NCI-H187 treated with DMSO at 0.1 percent for 48 hours (cell line): ENCODE measurements at places on chromosomes 1 and 21.

DNA sequence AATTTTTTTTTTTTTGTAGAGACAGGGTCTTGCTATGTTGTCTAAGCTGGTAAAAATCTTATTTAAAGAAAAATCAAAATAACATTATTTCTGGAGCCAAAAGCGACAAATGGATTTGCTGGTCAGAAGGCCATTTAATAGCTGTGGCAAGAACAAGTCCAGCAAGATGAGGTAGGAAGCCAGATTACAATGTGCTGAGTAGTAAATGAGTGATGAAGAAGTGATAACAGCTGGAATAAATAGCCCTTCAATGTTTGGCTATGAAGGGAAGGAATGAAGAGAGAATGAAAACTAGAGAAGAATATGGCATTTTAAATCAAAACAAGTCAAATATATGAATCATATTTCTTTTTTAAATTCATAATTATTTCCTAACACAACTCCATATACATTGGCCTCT is 34.5 kb downstream of the SYDE2 start:
- DNase-seq = no peak

- DNase-seq = no peak
Measured at GRCh38 chr1:118304722-118305359, 119.8 kb upstream of the SPAG17 start.

- DNase-seq = no peak
Measured at GRCh38 chr21:42324896-42325295, 9.7 kb upstream of the TFF3 start.

- DNase-seq = no peak
Measured at GRCh38 chr1:213444224-213444623, 393.2 kb downstream of the RPS6KC1 start.

DNA sequence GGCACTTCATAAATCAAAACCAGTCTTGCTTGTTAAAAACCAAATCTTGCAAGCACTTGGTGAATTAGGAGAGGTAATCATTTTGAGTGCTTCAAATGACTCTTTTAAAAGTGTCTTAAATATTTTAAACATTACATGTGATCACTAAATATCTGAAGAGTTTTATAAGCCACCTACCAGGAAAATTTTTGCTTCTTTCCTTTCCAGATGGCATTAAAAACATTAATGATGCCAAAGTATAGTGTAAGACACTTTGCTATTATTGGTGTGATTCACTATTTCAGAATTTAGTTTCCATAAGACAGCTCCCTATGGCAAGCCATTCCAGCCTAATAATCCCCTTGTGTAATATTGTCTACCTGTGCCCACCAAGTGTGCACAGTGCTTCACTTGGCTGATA is 548.8 kb upstream of the ADAMTS5 start:
- no peak for DNase-seq

GRCh38 chr1:103517380-103518047 is 8.0 kb upstream of the RNPC3 start:
- no peak for DNase-seq

DNA sequence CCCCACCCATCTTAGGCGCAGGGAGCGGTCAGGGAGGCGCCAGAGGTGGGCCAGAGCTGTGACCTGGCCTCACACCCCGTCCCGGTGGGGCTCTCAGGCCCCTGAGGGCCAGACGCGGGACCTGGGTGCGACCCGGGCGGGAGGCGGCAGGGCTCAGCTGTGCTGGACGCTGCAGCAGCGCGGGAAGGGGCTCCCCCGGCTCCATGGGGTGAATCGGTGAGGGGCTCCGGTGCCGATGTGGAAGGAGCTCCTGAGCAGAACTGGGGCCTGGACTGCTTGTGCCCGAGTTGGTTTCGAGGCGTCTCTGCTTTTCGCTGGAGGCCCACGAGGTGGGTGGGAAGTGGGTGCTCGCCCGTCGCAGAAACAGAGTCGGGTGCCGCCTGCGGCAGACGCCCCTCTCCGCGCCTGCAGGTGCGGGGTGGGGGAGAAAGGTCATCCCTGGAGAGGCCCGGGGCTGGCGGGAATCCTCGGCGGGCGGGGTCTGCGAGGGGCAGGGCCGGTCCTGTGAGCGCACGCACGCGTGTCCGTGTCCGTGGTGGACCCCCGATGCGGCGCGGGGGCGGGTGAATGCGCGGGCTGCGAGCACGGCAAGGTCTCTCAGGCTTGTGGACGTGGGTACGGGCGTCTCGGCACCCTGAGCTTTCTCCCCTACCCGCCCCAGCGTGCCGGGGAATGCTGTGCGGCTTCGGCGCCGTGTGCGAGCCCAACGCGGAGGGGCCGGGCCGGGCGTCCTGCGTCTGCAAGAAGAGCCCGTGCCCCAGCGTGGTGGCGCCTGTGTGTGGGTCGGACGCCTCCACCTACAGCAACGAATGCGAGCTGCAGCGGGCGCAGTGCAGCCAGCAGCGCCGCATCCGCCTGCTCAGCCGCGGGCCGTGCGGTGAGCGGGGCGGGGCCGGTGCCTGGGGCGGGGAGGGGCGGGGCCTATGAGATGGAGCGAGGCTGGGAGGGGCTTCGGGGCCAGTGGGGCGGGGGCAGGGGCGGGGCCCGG is 20.4 kb downstream of the AGRN start:
- no peak for DNase-seq

- no peak for DNase-seq
Measured at GRCh38 chr1:226981386-226981817, 41.3 kb downstream of the COQ8A start.

DNA sequence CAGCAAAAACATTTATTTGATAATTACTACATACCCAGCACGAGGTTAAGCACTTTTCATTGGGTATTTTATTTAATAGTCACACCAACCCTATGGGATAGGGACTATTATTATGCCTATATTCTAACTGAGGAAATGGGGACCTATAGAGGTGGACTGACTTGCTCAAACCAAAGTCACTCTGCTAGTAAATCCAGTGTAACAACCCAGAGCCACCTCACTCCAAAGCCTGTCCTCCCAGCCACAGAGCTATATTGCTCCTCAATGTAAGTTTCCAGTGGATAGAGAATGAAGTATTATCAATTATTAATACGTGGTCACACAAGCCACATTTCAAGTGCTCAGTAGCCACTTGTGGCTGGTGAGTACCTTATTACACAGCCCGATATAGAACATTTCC is 97.5 kb downstream of the RGS2 start:
- DNase-seq = no peak

DNA sequence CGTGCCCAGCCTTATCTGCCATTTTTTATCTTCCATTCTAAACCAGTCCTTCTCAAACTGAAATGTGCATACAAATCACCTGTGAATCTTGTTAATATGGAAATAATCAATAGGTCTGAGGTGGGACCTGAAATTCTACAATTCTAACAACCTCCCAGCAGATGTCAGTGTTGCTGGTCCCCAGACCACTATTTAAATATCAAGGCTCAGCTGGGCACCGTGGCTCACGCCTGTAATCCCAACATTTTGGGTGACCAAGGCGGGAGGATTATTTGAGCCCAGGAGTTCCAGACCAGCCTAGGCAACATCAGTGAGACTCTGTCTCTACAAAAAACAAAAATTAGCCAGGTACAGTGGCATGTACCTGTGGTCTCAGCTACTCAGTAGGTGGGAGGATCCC is 4.1 kb downstream of the UQCRHL start:
- no peak for DNase-seq

- DNase-seq = no peak
Measured at GRCh38 chr21:38818325-38818723, 12.6 kb downstream of the ETS2 start.

DNA sequence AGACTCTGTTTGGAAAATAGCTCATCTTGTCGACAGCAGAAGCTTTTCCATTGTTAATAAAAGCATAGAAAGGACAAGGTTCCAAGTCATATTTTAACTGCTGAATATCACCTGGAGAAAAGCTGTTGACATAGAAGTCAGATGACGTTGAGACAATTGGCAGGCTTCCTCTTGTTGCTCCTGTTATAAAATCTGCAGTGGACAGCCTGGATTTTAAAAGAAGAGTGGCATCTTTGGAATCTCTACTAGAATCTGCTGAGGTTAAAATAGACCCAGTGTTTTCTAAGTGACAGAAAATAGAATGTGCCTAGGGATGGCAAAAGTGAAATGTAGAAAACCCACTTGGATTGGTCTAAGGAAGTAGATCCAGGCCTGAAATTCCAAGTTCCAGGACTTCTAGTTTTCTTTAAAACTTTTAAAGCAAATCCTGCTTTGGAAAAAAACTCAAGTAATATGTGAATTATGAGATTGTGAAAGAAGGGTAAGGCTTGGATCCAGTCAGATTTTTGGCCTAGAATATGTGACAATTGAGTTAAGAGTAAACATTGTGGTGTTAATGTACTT is 53.6 kb upstream of the NEXN start:
- no peak for DNase-seq

- DNase-seq = peak; percentile 95
Measured at GRCh38 chr1:26126321-26127084, 14.9 kb downstream of the PDIK1L start.

DNA sequence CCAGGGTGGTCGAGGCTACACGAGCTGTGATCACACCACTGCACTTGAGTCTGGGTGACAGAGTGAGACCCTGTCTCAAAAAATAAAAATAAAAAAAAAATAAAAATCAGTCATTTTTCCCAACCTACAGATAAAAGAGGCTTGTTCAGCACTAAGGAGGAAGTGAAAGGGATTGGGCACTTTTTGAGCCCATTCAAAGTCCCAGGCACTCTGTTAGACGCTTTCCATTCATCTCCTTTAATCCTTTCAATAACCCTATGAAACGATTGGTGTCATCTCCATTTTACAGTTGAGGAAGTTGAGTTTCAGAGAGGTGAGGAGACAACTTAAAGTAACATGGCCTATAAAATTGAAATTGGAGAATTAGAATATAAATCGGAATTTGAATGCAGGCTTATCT is 10.4 kb upstream of the AGO4 start:
- no peak for DNase-seq

DNA sequence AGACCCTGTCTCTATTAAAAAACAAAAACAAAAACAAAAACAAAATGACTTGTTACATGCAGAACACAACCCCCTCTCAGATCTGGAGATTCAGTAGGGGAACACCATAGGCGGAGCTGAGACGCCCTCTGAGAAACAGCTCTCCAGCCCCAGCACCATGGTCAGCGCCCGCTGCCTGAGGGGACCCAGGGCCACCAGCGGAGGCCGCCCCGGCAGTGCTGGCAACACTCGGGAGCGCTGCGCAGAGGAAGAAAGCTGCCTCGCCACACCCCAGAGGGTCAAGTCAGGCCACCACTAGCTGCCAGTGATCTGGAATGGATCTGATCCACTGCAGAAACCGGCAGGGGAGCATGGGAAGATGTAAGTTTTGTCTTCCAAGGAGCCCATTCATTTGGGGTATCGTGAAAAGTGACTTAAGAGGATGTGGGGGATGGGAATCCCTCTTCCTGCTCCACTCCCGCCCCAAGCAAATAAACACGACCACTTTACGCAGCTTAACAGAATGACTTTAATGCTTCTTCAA is 3.1 kb downstream of the ACTA1 start:
- no peak for DNase-seq

DNA sequence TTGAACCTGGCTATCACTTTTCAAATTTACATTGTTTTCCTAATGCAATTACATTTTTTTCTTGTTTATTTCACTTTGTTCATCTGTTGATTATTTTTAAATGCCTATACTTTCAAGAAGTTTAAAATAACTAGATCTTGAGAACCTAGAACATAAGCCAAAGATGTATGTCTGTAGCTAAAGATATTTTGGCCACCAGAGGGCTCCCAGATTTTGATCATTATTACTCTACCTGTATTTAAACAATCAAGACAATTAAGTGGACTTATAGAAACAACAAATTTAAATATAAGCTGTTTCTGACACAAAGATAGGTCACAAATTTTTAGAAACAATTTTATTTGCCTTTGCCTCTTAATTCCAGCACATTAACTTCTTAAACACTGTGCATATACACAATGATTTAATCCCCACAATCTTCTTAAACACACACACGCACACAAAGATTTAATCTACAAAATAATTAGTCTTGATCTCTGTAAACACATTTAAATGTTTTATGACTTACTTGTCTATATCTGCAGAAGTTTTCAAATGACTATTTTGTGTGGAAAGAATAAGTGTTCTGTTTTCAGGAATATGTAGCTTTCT is 380.0 kb downstream of the DSCAM start:
- DNase-seq = no peak

DNA sequence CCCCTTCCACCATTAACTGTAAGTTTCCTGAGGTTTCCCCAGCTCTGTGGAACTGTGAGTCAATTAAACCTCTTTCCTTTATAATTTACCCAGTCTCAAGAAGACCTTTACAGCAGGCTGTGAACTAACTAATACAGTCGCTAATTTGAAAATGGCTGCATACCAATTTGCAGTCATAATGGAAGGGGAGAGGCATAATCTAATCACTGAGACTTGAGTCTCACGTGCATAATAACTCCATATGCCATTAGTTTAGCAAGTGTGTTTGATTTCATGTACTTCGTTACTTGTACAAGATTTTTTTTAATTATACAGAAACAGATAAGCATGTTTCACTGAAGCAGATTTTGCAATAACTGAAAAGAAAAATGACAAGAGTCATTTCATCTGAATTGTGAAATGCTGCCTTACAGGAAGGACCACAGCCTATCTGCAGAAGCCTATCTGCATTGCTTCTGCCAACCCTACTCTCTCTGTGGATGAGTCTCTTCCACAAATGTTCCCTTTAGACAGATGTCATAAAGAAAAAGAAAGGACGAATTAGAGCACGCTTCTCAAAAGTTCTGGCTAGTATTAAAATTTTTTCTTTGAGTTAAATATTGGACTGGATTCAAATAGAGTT is 99.1 kb downstream of the PTGER3 start:
- no peak for DNase-seq

DNA sequence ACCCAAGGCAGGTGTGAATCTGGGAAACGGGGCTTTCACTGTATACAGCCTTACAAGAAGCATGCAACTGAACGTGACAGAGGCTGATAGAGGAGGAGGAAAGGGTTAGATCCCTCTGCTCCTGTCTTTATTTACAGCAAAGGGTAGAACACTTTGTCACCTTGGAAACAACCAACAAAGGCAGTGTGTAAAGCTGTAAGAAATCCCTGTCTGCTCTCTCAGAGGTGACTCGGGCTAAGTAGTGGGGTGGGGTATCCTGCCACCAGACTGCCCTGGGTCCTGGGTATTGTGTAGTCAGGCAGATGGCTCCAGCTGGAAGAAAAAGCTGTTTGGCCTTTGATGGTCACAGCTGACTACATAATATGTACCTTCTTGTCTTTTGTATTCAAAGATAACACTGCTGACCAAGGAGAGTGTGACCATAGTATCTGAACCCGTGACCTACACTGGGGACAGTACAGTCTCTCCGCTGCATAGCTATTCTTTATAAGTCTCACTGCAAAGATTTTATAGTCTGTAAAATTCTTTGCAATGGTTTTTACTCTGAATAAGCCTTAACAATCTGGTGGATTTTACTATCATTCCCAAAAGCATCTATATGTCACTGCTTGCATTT is 22.1 kb upstream of the POU2F1 start:
- no peak for DNase-seq
